ENCODE measurements at places on chromosomes 16 and 17.

GRCh38 chr17:21678393-21679081 lies 13.8 kb upstream of the KCNJ18 start:
- no peak for DNase-seq

GRCh38 chr17:6427279-6427781 lies 7.6 kb downstream of the AIPL1 start:
- DNase-seq: no peak

DNA sequence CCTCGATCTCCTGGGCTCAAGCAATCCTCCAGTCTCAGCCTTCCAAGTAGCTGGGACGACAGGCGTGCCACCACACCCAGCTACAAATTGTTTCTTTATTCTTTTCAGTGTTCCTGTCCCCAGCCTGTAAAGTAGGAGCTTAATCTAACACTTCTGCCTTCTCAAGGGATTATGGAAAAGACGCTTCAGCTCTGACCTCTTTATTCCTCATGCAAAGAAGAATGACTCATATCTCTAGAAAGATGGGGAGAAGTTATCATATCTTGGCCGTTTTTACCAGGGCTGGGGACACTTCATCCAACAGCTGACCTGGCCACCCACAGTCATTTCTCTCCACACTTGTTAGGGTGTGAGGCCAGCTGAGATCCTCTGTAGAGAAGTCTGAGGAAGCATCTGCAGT lies 172.6 kb downstream of the HAPSTR1 start:
- no peak for DNase-seq

GRCh38 chr16:10895053-10895946 lies 18.3 kb downstream of the CIITA start:
- DNase-seq: no peak

- no peak for DNase-seq
Measured at GRCh38 chr16:3756113-3756512, 38.8 kb upstream of the TRAP1 start.

- no peak for DNase-seq
Measured at GRCh38 chr17:20120836-20121235, 111.7 kb downstream of the SPECC1 start.

DNA sequence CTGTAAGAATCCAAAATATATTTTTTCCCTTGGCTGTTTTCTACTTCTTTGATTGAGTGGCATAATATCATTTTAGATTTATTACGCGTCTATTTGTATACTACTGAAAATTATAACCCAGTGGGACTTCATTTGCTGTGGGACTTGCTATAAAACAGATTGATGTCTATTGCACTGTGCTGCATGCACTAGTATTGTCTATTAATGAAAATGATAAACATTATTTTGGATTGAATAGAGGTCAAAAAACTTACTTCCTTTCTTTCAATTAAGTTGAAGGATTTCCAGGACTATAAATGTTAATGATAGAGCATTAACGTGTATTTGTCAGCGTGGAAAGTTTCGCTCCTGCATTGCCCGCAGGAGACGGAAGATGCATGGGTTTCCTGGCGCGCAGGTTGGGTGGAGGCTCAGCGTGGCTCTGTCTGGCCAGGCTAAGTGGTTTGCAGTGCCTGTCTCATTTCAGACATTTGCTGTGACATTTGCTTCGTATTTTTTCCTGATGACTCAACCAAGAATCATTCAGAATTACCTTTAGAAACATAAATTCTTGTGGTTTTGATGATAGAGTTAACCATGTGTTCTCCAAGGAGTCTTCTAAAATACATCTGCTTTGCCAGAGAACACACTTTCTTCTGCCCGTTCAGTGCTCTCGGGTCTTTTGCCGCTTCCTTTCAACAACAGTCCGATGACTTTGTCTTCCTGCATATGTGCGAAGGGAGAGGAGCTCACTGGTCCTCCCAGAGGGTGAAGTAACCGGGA lies 216.7 kb downstream of the RPTOR start:
- DNase-seq: peak; percentile 33

- DNase-seq: no peak
Measured at GRCh38 chr17:12940699-12941098, 77.1 kb downstream of the ELAC2 start.

DNA sequence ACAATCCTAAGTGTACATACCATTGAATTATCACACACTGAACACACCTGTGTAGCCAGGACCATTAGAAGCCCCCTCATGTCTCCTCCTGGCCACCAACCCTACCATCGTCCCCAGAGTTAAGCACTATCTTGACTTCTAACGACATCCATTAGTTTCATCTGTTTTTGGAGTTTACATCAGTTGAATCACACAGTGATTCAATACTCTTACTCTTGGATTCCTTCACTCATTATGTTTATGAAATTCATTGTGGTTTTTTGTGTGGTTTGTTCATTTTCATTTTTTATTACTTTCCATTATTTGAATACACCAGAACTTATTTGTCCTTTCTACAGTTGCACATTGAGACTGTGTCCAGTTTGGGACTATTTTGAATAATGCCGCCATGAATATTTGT lies 13.6 kb downstream of the DRC7 start:
- no peak for DNase-seq

DNA sequence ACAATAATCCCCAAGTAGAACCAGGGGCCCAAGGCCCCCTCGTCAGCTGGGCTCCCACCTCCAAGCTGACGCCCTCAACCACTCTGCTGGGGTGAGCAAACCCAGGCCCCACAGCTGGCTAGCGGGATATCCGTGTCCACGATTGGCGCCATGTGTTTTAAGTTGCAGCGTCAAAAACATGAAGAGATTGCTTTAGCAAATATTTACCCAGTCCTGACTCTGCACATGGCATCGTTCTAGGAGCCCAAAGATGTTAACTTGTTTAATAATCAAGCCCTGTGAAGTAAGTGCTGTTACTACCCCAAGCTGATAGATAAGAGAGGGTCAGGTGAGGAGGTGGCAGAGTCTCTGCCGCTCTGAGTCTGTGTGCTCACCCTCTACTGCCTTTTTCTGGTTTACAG lies 344 bp upstream of the SEPTIN12 start:
- no peak for DNase-seq

Measured in activated naive CD4-positive, alpha-beta T cell (primary cell).